ENCODE measurements at places on chromosomes 6 and 20.

- no peaks in the 10 kb centered on the region for H3K27me3 ChIP-seq
- H3K4me1 ChIP-seq = peaks cover 24% of the 10 kb centered on the region
- H3K27ac ChIP-seq = peak overlapping the region; percentile 74
- DNase-seq = peak; percentile 84
Observed at GRCh38 chr6:170080828-170081371, 210.0 kb downstream of the DLL1 start.

DNA sequence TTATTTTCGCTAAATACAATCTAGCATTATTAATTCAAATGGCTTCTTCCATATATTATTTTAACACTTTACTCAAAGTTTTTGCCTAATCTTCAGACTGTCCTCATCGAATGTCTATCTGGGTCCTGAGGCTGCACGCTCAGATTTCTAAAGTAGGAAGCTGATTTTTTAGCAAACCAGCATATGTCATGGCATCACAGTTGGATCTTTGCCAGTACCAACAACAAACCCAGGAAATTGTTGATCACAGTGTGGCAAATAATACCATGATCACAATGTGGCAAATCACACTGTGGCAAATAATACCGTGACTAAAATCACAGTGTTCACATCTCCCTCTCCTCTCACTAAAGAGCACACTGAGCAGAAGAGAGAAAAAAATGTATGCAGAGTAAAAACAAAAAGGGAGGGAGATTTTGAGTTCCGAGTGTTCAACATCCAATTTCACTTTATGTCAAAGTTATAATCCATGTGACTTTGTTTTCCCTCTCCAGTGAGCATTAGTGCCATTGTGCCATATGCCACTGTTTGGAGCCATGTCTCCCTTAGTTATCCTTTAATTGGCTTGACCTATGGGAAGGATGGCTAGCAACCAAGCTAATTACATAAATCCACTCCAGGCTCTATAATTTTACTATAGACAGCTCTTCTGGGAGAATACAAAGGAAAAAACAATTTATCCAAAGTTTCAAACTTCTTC, 1059.6 kb downstream of the HACE1 start:
- no peak overlapping the region for H3K4me3 ChIP-seq
- H3K27me3 ChIP-seq = no peaks in the 10 kb centered on the region
- DNase-seq = no peak

DNA sequence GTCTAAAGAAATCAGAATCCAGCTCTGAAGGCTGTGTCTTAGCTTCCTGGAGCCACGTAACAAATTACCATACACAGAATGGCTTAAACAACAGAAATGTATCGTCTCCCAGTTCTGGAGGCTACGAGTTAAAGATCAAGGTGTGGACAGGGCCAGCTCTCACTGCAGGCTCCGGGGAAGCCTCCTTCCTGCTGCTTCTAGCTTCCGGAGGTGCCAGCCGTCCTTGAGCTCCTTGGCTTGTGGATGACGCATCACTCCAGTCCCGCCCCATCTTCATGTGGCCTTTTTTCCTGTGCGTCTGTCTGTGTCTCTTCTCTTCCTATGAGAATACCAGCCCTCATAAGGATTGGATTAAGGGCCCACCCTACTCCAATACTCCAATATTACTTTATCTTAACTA, 319.1 kb upstream of the QKI start:
- no peak overlapping the region for H3K4me3 ChIP-seq
- no peak overlapping the region for H3K27ac ChIP-seq
- no peak for DNase-seq
- no peaks in the 10 kb centered on the region for H3K4me1 ChIP-seq
- H3K36me3 ChIP-seq = no peaks in the 10 kb centered on the region

DNA sequence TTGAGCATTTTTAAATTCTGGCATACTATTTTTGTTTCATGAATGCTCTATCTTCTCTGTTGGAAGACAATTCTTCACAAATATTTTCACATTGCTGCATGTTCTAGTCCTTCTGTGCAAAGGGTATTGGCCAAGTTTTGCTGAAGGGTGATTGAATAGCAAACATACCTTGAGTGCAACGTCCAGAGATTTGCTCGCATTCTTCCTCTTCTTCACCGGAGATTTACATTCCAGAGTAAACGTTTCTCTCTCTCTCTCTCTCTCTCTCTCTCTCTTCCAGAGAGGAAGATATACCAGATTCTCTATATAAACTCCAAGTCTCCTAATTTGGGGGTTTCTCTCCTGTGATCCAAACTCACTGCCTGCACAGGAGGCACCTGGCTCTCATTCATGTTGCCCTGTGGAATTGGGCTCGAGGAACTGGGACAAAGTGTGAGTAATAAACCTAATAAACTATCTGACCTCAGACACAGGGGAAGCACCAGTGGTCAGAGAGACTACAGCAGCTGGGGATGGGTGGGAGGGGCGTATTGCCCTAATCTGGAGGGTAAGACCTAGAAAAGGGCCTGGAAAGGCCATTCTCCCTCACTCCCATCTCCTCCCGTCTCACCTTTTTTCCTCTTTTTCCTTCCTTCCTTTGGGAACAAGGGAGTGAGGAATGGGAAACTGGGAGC, 1.1 kb upstream of the TREML1 start:
- H3K4me1 ChIP-seq = no peaks in the 10 kb centered on the region
- no peak for DNase-seq
- no peaks in the 10 kb centered on the region for H3K36me3 ChIP-seq
- no peak overlapping the region for H3K27ac ChIP-seq
- H3K4me3 ChIP-seq = no peak overlapping the region
- H3K27me3 ChIP-seq = no peaks in the 10 kb centered on the region

DNA sequence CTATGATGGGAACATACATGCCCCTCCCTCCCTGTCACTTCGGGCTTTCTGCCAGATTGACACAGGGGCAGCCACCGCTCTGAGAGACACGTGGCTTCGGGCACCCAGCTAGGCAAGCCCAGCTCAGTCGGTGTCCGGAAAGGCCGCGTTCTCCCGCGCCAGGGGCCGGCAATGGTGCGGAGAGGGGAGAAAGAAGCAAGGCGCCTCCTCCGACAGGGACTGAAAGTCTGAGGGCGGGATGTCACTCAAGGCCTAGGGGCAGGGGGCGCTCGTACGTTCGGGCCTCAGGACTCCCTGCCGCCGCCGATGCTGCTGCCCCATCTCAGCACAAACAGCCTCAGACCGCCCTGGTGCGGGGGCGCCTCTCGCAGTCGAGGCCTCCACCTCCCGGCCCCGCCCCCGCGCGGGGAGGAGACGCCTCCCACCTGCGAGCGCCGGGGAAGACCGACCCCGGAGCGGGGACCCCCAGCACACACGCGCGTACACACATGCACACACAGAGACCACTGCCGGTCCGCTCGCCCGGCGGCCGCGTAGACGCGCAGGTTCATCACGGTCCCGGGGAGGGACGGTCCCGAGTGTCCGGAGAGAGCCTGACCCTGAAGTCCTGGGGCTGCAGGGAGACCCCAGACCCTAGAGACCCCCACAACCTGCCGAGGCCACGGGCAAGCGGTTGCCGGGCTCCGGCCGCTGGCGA, 1.9 kb downstream of the GRM4 start:
- H3K4me1 ChIP-seq = peaks cover 39% of the 10 kb centered on the region
- H3K27ac ChIP-seq = no peak overlapping the region
- no peaks in the 10 kb centered on the region for H3K36me3 ChIP-seq
- DNase-seq = peak; percentile 95
- H3K4me3 ChIP-seq = peak overlapping the region; percentile 86
- peaks cover 77% of the 10 kb centered on the region for H3K27me3 ChIP-seq

DNA sequence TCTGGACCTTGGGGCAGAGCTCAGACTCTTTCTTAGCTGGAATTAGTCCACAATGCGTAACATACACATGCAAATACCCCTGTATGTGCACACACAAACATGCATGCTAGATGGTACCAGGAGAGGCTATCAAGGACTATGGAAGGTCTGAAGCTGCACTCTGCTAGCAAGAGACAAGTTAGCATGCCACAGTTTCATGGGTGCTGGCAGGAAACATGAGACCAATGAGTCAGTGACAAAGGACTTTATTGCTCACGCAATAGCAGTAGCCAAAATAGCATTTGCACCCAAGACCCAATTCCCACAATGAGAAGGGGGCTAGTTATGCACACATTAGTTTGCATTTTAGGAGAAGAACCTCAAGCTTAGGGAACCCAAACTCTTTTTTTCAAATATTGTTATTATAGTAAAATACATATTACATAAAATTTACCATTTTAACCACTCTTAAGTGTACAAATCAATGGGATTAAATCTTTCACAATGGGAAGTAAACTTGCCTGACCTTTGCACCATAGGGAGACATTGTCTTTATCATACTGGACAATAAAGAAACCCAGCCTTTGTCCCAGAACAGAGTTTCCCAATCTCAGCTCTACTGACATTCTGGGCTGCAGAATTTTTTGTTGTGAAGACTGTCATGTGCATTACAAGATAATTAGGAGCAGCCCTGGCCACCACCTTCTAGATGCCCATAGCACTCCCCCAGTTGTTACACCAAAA, 69.1 kb downstream of the NRSN1 start:
- H3K27ac ChIP-seq = no peak overlapping the region
- H3K4me3 ChIP-seq = no peak overlapping the region
- H3K27me3 ChIP-seq = no peaks in the 10 kb centered on the region
- H3K4me1 ChIP-seq = peaks cover 10% of the 10 kb centered on the region
- DNase-seq = peak; percentile 24
- no peaks in the 10 kb centered on the region for H3K36me3 ChIP-seq

GRCh38 chr6:126784161-126784790, 334.2 kb upstream of the RSPO3 start:
- H3K36me3 ChIP-seq = no peaks in the 10 kb centered on the region
- no peak overlapping the region for H3K4me3 ChIP-seq
- H3K27me3 ChIP-seq = no peaks in the 10 kb centered on the region
- peaks cover 3% of the 10 kb centered on the region for H3K4me1 ChIP-seq
- DNase-seq = no peak

DNA sequence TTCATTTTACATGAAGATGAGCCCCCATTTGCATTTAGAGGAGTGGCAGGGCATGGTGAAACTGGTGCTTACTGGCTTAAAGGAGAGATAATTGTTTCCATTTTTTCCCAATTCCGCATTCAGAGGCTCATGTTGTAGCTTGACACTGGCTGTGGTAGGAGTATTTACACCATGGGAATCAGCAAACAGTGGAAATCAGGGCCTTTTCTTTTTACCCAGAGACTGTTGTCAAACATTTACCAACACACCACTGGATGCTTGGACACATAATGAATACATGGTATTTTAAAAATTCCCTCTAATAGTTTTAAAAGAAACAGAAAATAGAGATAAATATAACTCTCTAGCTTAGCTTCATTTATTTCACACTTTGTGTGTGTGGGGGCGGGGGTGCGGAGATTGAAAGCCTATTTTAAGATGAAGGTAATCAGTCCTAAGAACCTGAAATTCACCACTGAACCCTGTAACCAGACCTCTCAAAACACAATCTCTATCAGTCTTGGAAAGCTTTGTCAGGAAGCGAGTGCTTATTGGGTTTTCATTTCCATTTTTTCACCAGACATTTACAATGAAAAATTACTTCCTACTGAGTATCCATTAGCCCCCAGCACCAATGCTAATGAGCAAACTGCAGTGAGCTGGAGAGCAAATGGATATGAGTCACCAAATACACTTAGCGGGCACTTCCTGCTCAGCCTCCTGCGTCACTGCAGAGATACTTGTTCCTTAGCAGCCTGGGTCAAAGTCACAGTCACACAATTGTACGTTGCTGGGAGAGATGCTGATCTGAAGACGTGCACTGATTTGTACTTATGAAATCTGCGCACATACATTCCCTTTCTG, 532.0 kb downstream of the BCKDHB start:
- no peaks in the 10 kb centered on the region for H3K4me1 ChIP-seq
- no peak overlapping the region for H3K4me3 ChIP-seq
- no peak for DNase-seq
- no peaks in the 10 kb centered on the region for H3K27me3 ChIP-seq
- H3K27ac ChIP-seq = no peak overlapping the region

DNA sequence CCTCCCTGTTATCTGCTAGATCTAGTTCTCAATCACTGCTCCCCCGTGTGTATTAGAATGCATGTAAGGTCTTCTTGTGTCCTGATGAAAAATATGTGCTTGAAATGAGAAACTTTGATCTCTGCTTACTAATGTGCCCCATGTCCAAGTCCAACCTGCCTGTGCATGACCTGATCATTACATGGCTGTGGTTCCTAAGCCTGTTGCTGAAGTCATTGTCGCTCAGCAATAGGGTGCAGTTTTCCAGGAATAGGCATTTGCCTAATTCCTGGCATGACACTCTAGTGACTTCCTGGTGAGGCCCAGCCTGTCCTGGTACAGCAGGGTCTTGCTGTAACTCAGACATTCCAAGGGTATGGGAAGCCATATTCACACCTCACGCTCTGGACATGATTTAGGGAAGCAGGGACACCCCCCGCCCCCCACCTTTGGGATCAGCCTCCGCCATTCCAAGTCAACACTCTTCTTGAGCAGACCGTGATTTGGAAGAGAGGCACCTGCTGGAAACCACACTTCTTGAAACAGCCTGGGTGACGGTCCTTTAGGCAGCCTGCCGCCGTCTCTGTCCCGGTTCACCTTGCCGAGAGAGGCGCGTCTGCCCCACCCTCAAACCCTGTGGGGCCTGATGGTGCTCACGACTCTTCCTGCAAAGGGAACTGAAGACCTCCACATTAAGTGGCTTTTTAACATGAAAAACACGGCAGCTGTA, 73.4 kb downstream of the PTPN1 start:
- H3K27me3 ChIP-seq = no peaks in the 10 kb centered on the region
- no peak for DNase-seq
- peaks cover 10% of the 10 kb centered on the region for H3K4me1 ChIP-seq
- no peak overlapping the region for H3K27ac ChIP-seq
- no peaks in the 10 kb centered on the region for H3K36me3 ChIP-seq
- no peak overlapping the region for H3K4me3 ChIP-seq
